ENCODE measurements at places on chromosomes 7 and 10. TPM values are rescaled to one million over a fixed set of nuclear protein-coding genes. Genes with fewer than 3 reads are reported as not detected.

Gene GATA3
- total RNA-seq = 0.24 TPM

Gene SHH
- 0.09 TPM for total RNA-seq

Gene PCLO
- total RNA-seq = not detected

Gene CCL26
- 8.1 TPM for total RNA-seq

Gene UPK3B
- 0.38 TPM for total RNA-seq

Gene TMEM236
- 0.04 TPM for total RNA-seq

Gene OTUD1
- 1.8 TPM for total RNA-seq

Gene C7orf57
- not detected for total RNA-seq

Gene MYL10
- not detected for total RNA-seq

Gene TASOR2
- 60.9 TPM for total RNA-seq

Gene KIFBP
- 13.8 TPM for total RNA-seq

Gene TBRG4
- 287 TPM for total RNA-seq

Gene CYP2E1
- 1.0 TPM for total RNA-seq

Gene CALML3
- total RNA-seq = not detected

Gene KCNH2
- total RNA-seq = 368 TPM

Gene KLLN
- total RNA-seq = 0.40 TPM

Gene HTR5A
- not detected for total RNA-seq

Gene ACBD5
- 8.7 TPM for total RNA-seq

Gene IDI2
- not detected for total RNA-seq

Gene RBP4
- 0.91 TPM for total RNA-seq

Gene FGFBP3
- total RNA-seq = 3.0 TPM

Gene SUGCT
- total RNA-seq = 1.1 TPM

Gene ITIH2
- total RNA-seq = 0.66 TPM

Gene HOXA1
- not detected for total RNA-seq

Gene GDF2
- 0.27 TPM for total RNA-seq

Gene FGL2
- 0.11 TPM for total RNA-seq

All from K562 (cell line).